ENCODE measurements at places on chromosomes 1 and 21.
A peak's percentile ranks its signal among the peaks of the same experiment; 100 is the strongest.

DNA sequence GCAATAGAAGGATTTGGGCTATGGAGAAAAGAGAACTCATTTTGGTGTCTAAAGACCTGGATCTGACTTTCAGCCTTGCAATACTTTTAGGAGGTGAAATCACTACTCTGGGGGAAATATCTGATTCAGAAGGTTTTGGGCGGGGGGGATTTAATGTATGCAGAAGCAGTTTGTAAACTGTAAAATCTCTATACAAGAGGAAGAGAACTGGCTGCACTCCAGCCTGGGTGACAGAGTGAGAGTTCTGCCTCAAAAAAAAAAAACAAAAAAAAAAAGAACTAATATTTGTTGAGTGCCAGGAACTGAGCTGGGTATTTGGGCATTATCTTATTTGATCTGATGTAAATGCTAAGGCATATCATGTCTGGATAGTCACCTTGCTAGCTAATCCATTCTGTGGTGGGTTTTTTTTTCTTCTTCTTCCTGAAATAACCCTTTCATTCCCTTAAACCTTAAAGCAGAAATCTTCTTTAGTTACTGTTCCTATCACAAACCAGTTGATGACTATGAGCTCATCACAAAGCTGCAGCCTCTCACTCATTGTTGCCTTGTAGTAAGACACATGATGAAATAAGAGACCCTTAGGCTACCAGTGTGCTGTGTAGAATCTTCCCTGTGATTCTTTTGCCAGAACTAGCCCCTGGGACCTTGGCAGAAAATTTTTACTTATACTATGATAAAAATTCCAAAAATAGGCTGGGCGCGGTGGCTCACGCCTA is 35.6 kb upstream of the SLC16A1 start:
- DNase-seq = no peak

- DNase-seq = no peak
Observed at GRCh38 chr1:153717330-153717729, 10.5 kb upstream of the INTS3 start.

- no peak for DNase-seq
Observed at GRCh38 chr1:207018707-207019106, 13.8 kb downstream of the C1orf116 start.

DNA sequence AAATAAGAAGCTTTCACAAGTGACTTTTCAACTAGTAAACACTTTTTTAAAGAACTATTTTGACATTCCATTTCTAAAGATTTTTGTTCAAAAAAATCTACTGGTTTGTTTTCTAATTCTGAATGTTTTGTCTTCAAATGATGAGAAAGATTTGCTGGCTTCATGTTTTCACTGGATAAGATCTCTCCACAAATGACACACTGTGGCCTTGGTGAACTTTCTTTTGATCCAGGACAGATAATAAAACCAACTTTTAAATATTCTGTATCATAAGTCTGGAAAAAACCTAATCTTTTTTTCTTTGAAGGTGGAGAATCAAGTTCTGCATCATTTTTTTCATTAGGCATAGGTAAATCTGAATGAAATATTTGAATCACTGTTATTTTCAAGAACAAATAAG is 3.4 kb upstream of the TMEM35B start:
- no peak for DNase-seq

DNA sequence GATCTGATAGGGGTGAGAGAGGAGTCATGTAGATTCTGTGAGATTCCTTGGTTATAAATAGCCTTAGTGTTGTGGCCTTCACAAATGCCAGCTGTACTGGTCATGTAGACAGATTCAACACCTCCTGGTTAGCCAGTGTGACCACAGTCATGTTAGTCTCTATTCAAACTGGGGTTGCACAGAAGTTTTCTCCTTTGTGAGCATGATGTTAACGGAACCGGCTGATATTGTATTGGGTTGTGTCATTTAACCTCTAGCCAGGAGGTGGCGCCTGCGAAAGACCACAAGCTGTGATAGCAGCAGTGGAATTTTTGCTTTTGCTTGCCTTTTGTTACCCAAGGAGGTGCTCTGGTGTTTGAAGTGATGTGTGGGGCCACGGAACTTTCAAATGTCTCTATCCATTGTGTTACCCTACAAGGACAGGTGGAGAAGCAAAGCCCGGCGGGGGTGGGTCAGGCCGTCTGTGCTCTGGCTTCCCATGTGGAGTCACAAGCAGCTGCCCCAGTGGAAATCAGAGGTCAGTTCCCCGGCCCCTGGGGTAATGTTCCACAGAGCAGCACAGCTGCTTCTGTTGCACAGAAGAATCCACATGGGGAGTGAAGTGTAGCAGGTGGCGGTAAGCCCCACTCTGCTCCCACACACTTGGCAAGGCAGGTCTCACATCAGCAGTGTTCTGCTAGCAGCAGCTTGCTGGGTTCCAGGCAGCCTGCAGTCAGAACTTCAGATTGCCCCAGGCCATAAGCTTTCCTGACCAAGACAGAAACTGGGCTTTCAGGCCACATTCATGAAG is 112.6 kb downstream of the ADAMTS1 start:
- DNase-seq = peak; percentile 63

GRCh38 chr1:178533121-178533946 is 20.4 kb downstream of the TEX35 start:
- no peak for DNase-seq

DNA sequence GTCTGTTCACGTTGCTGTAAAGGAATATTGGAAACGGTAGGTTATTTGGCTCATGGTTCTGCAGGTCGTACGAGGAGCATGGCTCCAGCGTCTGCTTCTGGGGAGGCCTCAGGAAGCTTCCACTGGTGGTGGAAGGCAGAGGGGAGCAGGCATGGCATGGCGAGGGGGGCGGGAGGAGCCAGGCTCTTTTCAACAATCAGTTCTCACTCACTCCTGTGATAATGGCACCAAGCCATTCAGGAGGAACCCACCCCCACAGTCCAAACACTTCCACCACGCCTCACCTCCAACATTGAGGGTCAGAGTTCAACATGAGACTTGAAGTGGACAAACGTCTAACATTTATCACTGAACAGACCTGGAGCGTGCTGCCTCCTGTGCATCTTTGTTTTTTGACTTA is 141.2 kb downstream of the PGBD5 start:
- DNase-seq = no peak

- DNase-seq = no peak
Observed at GRCh38 chr1:224061436-224061835, 52.5 kb upstream of the FBXO28 start.

DNA sequence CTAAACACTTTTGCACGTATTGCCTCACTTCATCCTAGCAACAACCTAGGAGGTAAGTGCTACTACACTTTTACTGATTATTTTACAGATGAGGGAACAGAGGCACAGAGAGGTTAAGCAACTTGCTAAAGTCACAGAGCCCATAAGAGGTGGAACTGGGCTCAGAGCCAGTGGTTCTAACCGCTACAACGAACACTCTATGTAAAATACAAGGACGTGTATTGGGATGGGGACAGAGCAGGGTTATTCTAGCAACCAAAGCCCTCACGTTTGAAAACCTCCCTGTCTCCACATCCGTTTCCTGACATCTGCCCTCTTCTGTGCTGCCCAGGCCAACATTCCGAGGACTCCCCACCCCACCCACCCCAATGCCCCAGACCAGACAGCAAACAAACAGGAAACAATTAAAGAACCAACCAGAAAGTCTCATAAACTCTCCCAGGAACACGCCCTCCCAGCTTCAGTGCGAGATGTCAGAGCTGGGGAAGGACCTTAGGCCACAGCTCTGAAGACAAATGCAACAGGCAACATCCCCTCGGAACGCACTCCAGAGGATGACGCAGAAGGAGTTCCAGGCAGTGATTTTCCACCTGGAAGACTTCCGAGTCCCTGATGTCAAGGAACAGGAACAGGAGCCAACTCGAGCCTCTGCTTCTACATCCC is 41.1 kb downstream of the GLIS1 start:
- no peak for DNase-seq

- no peak for DNase-seq
Observed at GRCh38 chr1:111719674-111720132, 19.5 kb downstream of the INKA2 start.
